HT1080 (cell line): ENCODE measurements at places on chromosomes 12 and 14. TPM values are rescaled to one million over a fixed set of nuclear protein-coding genes. Genes with fewer than 3 reads are reported as not detected.

DNA sequence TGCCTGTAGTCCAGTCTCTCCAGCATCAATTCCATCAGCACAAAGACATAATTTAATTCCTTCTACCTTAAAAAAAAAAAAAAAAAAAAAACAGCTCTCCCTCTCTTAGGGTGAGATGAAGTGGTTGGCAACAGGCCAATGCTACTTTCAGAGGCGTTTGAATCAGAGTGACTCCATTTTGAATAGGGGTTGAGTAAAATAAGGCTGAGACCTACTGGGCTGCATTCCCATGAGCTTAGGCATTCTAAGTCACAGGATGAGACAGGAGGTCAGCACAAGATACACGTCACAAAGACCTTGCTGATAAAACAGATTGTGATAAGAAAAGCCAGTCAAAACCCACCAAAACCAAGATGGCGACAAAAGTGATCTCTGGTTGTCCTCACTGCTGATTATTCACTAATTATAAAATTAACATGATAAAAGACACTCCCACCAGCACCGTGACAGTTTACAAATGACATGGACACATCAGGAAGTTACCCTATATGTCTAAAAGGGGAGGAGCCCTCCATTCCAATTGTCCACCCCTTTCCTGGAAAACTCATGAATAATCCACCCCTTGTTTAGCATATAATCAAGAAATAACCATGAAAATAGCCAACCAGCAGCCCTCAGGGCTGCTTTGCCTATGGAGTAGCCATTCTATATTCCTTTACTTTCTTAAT lies 6.9 kb upstream of the TCL1B start:
- DNase-seq: no peak

DNA sequence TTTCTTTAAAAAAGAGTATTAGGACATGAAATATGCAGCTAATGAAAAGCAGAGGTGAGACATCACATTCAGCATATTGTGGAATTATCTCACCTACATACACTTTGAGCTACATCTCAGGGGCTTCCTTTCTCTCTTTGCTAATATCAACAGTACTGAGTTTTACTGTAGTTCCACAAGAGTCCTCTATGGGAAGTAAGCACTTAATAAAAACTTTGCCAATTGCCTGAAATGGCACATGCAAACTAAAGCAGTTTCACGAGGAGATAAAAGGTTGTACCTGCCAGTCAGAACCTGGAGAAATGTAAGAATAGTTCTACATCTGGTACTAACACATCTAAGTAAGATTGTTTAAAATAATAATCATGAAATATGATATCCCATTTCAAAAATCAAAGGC lies 73.5 kb upstream of the GPHB5 start:
- no peak for DNase-seq

DNA sequence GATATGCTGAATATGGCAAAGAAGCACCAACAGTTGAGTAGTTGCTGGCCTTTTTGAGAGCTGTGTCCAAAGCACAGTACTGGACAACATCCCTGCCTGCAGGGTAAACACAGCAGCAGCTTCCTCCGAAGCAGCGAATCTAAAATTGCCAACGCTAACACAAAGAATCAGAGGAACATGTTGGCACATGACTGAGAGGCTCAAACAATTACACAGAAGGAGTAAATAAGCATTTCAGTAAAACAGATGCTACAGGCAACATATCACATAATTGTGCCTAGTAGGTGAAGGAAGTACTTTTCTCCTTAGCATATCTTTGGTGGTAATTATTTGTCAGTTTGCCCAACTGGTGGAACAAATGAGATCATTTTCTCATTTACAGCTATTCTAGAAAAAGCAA lies 52.1 kb downstream of the KICS2 start:
- DNase-seq: no peak

DNA sequence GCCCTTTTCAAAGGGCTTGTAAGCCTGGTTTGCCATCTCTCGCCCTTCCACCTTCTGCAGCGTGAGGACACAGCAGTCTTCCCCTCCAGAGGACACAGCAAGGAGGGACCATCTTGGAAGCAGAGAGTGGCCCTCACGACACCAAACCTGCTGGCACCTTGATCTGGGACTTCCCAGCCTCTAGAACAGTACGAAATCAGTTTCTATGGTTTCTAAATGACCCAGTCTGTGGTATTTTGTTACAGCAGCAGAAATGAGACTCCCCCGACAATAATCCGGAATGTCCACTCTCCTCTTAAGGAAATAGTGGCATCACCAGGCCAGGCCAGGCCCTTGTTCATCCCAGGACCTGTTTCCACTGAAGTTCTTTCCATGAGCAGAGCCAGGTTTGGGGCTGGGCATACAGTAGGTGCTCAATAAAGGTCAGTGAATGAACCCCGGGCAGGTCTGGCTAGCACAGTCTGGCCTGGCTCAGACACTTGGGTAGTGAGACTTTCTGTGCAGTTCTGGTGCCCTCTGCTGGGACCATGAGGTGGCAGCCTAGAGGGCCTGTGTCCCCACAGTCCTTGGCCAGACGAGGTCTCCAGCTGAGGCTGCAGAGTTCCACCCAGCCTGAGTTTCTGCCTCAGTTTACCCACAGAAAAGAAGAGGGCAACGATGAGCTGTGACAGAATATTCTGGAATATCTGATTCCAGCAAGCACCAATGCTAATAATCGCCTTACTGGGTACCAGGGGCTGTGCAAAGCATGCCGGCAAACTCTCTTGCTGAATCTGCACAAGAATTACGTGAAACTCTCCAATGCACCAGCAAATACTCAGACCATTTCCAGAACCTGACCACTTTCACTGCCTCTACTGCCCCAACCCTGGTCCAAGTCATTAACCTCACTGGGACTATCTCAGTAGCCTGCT lies 14.0 kb downstream of the ABCB9 start:
- DNase-seq: peak; percentile 72

- no peak for DNase-seq
Observed at GRCh38 chr12:45775964-45776363, 46.5 kb downstream of the ARID2 start.

DNA sequence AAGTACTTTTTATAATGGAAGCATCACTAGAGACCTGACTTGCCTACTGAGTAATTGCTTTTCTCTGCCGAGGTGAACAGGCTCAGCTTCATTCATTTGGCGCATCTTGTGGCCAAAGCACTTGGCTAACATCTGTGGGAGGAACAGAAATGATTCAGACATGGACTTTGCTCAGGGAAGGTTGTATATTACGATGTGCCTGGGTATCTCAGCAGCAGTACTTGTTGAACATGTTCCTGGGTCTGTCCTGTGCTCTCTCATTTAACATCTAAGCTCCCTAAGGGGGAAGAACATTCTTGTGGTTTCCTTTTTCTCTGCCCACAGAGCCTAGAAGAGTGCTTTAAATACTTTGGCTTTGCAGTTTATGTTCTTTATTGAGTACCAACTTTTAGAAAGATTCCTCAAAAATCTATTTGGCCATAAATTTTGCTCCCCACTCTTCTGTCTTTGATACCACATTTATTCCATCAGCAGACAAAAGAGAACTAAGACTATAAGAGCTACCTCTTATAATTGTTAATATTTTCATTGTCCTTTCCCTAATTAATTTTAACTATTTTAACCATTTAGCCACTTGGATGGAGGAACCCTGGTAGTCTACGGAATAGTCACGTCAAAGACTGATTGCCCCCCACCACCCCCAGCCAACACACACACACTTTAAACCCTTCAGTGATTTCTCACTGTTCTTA lies 101.2 kb upstream of the EGLN3 start:
- peak; percentile 64 for DNase-seq

DNA sequence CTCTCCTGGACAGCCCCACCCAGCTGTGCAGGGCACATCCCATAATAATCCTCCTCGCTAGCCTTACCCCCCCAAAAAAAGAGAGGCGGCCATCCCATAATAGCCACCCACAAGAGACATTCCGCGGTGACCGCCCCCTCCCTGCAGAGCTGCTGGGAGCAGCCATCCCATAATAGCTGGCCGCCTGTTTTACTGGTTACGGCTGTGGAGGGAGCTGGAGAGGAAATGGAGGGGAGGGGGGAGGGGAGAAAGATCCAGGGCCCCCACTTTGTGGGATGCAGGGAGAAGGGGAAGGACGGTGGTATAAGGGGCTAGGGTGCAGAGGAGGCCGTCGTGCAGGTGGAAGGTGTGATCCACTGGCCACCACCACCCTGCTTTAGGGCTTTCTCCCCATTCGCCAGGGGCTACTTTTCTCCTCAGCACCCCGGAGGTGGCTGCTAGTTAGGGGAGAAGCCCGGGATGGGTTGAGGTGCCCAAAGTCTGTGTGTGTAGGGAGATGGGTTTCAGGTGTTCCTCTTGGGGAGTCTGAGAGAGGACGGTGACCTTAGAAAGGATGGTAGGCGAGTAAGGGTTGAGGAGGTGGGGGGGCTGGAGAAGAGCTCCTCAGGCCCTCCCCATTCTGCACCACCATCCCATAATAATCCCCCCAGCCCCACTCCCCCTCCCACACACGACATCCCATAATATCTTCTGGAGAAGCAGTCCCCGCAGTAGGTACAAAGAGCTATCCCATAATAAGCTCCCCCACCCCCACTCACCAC lies 6.0 kb upstream of the CHD4 start:
- peak; percentile 88 for DNase-seq

- no peak for DNase-seq
Observed at GRCh38 chr14:45287610-45288009, 34.6 kb upstream of the MIS18BP1 start.

DNA sequence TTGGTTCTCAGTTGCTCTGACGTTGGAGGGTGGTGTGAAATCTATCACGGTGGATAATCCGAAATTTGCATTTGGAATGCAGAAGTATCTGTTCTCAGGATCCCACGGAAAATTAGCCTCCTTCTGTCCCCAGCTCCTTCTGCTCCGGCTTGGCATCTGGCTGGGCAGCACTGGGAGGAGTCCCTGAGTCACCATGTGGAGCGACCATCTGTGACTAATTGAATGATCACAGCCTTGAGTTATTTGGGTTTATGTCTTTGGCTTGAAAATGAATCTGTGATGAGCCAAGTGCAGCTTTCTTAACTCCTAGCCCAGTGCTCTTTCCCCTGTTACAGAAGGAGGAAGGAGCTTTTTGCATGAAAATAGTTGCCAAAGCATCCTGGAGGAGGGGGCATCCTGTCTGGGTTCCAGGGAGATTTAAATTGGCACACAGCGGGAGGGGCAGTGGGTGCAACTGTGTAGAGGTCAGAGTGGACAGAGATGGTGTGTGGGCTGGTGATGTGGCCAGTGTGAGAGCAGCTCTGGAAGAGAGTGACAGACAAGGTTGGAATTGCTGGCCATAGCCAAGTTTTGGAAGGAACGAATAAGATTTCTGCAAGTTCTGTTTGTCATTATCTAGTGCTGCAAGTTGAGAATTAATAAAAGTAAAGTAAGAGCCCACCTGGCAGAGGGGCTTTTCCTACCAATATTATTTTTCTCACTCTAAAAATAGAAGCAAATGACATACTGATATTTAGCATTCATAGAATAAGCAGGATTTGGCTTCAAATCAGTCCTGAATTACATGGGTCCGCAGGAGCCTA lies 74.4 kb downstream of the SLC24A4 start:
- peak; percentile 81 for DNase-seq

ARMH4 gene
- 1.5 and 1.9 TPM in 2 replicates for total RNA-seq

SYNDIG1L gene
- total RNA-seq: not detected in 2 replicates

DUSP6 gene
- total RNA-seq: 0.32 and 1.2 TPM in 2 replicates

ALDH2 gene
- total RNA-seq: 31.7 and 41.3 TPM in 2 replicates

ART4 gene
- total RNA-seq: not detected in 2 replicates
